Stimulated activated CD4-positive, alpha-beta T cell treated with anti-CD3 and anti-CD28 coated beads, Interleukin-1b, Interleukin-23, amount 100 ng/mL, for 4 hours (primary cell): ENCODE measurements at places on chromosomes 4 and X.

DNA sequence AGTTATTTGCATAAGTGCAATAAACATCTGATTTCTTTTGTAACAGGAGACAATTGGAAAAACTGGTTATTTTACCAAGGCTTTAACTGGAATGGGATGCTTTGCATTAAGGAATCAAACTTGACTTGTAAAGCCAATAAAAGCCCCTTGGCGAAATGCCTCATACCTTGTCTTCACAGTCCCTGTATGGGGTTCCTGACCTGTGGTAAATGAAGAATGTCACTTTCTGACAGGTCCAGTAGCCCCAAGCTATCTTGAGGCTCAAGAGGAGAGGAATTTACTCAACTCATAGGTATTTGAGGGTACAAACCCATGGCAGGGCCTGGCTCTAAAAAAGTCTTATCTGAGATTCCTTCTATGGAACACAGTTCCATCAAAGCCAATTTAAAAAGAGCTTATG is 78.0 kb downstream of the ACOX3 start:
- DNase-seq, result no peak

GRCh38 chrX:7286168-7286837 is 138.3 kb upstream of the PUDP start:
- DNase-seq, result no peak

DNA sequence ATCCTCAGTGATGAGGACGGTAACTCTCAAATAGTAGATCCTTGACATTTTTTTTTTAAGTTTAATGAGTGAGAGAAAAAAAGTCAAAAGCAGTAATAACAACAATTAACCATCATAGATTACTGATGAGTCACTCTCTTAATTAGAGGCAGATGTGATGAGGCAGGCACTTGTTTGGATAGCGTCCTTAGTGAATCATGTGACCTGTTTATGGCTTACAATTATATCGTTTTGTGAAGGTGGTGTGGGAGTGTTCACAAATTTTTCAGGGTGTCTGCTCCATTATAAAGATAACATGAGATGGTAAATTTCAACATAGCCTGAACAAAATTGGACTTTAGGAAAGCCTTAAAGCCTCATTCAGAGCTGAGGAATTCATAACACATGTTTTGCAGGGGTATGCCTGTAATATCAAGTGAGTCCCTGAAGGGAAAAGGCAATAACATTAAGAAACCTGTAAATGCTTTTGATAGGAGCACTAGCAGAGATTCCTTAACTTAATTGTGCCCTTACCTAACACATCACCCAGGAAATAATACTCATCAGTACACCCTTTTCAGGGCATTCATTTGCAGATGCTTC is 51.9 kb upstream of the XIAP start:
- no peak for DNase-seq

- DNase-seq, result no peak
Observed at GRCh38 chr4:22233230-22233629, 282.6 kb downstream of the ADGRA3 start.

DNA sequence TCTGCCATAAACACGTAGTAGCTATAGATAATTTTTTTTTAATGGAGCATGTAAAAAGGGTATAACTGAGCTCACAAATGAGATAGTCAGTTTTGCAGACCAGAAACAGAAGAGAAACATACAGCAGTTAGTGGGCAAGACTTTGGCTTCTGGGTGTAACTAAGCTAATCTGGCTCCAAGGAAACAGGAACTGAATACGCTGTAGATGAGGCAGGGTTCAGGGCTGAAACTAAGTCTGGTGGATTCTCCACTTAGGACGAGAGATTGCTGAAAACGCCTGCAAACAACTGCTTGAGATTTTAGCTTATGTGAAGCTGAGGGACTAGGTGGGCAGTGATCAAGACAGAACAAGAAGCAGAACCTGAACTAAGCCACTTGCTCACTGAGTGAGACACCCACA is 91.7 kb downstream of the SMIM20 start:
- no peak for DNase-seq
